Stimulated activated CD8-positive, alpha-beta memory T cell treated with anti-CD3 and anti-CD28 coated beads, Interleukin-4, amount 100 ng/mL, for 4 hours (primary cell): ENCODE measurements at places on chromosomes 11 and 22.

GRCh38 chr11:105466582-105467228, 143.2 kb upstream of the GRIA4 start:
- no peak for DNase-seq

DNA sequence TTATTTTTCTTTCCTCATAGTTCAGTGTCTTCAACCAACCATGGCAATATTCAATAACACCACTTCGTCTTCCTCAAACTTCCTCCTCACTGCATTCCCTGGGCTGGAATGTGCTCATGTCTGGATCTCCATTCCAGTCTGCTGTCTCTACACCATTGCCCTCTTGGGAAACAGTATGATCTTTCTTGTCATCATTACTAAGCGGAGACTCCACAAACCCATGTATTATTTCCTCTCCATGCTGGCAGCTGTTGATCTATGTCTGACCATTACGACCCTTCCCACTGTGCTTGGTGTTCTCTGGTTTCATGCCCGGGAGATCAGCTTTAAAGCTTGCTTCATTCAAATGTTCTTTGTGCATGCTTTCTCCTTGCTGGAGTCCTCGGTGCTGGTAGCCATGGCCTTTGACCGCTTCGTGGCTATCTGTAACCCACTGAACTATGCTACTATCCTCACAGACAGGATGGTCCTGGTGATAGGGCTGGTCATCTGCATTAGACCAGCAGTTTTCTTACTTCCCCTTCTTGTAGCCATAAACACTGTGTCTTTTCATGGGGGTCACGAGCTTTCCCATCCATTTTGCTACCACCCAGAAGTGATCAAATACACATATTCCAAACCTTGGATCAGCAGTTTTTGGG, at the start of gene OR51T1:
Gene OR51T1 (plus strand): TSS at position 41 of the 641 bp plus-strand sequence. CDS start 0 bp downstream, at position 41.
- no peak for DNase-seq

- no peak for DNase-seq
These were observed 430.9 kb downstream of the BRD1 start for GRCh38 chr22:49396817-49397216.

DNA sequence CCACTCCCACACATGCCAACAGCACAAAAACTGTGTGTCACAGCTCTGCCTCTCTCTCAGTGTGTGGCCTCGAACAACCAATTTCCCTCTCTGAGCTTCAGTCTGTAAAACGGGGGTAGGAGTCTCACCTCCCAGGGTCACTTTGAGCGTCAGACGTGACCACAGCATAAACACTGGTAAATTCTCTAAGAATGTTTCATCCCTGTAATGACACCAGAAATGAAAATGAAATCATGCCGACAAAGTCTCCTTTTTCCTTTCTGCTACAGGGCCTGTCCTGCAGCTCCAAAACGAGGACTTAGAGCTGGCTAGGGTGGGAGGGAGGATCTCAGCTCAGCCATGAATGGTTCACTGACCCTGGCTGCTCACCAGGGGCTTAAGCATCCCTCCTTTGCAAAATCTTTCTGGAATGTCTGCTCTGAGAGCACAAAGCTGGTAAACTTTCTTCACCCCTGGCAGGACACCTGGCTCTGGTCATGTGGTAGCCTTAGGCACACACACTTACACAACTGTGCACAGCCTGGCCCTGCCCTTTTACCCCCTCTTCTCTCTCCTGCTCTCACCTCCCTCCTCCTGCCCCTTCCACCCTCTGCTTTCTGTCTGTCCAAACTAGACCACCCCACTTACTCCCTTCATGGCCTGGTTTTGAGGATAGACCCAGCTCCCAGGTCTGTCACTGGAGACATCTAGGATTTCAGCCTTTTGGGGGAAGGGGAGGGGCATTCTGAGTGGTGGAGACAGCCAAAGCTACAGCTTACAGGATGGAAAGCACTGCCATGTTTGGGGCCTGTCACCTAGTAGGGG, 12.3 kb upstream of the TSKU start:
- no peak for DNase-seq

GRCh38 chr11:110338684-110339083, 42.3 kb upstream of the RDX start:
- no peak for DNase-seq

- DNase-seq, result no peak
These were observed 772 bp downstream of the SLC25A45 start for GRCh38 chr11:65381716-65382032.

DNA sequence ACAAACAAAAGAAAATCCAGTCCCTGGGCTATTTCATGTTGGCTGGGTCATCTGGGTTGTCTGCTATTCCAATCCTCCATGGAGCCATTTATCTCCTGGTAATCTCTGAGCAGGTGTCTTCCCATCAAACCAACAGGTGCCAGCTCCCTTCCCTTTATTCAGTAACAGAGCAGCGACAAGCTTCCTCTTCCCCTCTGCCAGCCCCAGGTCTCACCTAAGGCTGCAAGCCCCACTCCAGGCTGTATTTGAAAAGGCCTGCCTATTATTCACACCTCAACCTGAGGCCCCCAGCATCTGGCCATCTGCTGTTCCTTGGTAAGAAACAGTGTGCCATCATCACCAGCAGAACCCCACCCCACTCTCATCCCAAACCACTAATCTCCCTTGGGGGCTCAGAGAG, 436.2 kb downstream of the BUD13 start:
- DNase-seq, result no peak

GRCh38 chr22:25496396-25497064, 67.9 kb upstream of the GRK3 start:
- no peak for DNase-seq

- DNase-seq, result no peak
These were observed at the start of gene APOL4 for GRCh38 chr22:36201630-36202319. Gene APOL4 (minus strand): TSS chr22:36201809. CDS start chr22:36201734, 75 bp downstream.

DNA sequence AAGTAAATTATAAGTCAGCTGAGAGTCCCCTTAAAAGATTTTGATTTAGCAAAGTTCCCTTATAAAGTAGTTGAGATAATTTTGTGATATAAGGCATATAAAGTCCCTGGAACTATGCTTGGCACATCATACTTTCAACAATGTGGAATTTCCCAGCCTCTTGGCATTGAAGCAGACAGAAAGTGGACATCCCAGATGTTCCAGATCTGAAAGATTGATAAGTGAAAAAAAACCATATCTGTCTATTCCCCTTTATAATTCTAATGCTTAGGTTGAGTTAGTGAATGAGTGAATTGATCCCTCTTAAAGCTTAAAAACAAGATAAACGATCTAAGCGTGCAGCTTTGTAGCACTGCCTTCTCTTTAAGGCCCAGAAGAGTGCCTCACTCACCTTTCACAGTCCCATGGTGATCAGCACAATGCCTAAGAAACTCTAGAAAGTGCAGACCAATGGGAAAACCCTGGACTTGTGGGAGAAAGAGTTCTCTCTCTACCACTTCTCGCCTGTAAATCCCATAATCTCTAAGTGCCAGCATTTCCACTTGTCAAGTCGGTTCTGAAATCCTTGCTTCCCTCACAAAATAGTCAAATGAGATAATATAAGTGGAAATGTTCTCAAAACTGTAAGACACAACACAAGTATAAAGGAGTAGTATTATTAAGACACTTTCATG, 17.8 kb downstream of the FIBIN start:
- no peak for DNase-seq

DNA sequence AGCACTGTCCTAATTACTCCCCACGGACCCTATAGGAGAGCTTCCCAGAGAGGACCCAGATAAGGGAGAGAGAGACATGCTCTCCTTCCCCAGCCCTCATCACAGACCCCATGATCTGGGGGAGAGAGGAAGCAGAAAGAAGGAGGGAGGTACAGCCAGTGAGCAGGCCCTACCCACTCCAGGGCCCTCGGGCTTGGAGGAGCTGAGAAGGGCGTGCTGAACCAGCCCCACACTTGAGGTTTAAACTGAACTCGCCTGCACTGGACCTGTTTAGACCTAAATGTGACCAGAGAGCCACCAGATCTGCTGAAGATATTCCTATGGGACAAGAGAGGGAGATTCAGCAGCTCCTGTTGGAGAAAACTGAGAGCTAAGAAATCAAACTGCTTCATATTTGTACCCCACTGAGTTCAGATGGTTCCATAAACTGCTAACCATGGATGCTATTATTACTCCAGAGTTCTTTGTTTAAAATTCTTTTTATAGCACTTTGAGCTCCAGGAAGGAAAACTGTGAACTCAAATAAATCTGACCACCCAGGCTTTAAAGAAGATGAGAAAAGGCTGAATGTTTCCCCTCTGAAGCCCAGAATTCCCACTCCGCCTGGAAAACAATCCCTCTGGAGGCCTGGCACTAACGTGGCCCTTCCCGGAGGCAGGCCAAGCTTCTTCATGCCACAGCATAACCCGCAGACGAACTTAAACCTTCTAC, 67.2 kb downstream of the EFCAB6 start:
- DNase-seq, result no peak

GRCh38 chr11:73391665-73392064, 15.5 kb downstream of the RELT start:
- no peak for DNase-seq

- DNase-seq, result peak; percentile 87
These were observed at the start of gene IL17RA for GRCh38 chr22:17084554-17085276. Gene IL17RA (plus strand): TSS chr22:17085000. CDS start chr22:17085092, 92 bp downstream.

DNA sequence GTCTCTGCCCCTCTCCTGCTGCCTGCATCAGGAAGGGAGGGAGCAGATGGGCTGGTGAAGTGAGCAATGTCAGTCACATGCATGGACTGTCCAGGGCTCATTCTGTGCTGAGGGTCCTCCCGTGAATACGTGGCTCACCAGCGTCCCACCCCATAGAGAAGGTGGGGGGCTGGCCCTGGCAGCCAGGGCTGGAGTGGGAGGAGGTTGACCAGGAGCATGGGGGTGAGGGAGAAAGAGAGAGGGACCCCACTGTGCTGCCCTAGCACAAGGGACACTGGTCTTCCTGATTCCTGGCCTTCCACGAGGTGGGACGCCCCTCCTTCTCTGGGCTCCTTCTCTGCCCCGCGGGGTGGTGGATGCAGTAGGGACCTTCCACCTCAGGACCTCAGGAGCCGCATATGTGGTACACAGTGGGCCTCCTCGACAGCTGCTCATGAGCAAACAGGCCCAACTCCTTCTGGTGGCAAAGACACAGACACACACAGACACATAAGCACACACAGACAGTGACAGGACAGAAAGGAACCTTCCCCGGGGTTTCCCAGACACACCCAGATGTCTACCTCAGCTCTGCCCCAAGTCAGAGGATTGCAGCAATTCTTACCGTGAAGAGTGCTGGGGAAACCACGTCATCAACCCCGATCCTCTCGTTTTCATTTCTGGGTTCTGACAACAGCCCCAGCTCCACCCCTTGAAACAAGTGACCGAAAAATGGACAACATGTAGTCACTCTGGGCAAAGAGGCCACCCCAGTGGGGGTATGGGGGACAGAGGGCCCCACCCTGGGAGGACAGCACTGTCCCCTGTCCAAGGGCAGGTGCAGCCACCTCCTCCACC, 3.6 kb upstream of the APOBEC3A start:
- DNase-seq, result peak; percentile 21

GRCh38 chr11:103683576-103683975, 352.9 kb upstream of the DDI1 start:
- DNase-seq, result no peak

DNA sequence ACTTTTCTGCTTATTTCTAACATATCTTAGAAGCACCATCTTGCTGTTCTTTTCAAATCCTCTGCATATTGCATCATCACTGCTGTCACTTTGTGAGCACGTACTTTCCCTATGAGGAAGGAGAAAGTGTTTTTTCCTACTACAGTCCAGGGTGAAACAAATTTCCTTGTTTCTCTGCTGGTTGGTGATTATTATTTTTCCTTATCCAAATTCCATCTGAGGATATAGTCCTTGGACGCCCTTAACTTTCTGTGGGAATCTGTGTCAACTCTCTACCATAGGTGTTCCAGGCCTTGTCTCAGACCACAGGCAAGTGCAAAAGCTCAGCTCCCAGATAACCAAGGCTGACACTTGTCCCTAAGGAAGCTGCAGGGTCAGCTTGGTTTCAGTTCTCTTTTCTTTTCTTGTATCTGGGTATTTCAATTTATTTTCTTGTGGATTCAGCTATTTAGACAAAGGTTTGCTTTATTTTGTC, 29.4 kb upstream of the LYVE1 start:
- DNase-seq, result no peak

DNA sequence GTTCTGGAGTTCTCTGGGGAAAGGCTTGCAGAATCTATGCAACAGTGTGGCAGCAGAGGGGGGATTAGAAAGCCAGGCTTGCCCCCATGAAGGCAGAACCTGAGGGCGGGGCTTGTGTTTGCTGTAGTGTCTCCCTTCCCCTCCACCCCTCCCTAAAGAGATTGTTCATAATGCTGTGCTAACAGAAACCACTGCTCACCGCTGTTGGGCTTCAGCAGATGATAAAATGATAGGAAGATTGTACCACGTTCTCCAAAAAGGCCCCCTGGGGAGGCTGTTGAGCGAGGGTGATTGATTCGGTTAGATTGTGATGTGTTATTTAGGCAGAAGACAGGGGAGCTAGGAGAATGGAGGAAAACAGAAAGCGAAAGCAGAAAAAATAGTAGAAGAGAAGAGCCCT, 215.2 kb upstream of the NCAM1 start:
- DNase-seq, result no peak

DNA sequence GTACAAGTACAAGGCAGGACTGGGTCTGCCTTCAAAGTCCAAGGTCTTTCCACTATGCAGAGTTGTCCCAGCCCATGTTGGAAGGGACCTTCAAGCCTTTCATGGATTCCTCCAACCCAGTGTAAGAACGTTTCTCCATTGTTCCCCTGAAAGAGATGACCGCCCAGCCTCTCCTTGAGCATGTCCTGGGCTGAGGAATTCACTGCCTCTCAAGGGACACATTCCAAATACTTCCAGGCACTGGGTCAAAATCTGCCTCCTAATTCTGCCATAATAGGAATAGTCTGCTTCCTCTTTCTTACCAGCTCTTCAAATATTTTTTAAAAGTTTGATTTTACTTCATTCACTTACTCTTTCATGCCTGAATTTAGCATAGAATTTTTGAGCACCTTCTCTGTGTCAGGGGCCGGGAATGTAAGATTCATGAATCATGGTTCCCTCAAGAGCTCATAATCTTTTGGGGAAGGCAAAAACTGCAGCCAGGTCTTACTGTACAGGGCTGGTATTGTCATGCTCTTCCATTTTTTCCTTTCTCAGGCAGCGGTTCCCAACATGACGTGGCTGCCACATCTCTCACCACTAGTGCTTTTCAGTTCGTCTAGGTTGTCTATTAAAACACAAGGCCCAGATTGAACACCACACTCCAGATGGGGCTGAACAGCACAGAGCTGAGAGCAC, 143.3 kb upstream of the TBCEL start:
- DNase-seq, result no peak

GRCh38 chr22:42001121-42001520, 2.5 kb downstream of the WBP2NL start:
- no peak for DNase-seq

DNA sequence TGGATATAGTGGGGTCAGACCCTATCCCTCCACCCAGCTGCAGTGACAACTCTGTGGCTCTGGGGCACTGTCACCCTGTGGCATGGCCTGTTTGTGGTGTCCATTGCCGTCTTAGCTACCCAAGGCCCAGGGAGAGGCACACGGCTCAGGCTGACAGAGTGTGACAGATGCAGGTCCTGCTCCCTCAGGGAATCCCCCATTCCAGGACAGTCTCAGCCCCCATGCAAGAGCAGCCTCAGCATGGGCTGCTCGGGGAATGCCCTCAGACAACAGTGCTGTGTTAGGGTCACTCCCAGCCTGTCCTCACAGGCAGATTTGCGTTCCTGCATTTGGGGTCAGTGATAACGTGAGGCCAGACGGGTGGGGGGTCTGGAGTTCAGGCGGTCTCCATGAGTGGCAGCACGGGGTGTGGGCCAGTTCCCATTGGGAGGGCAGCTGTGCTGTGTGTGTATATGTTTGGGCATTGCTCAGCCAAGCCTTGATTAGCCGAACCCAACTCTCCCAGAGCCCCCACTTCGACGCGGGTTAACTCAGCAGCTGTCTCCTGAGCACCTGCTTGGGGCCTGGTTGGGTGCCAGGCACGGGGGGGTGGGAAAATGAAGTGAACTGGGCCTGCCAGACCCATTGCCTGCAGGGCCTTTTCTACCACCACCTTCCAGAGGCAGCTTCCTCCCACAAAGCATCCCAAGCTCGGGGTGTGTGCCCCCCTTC, 5.3 kb upstream of the KCNQ1OT1 start:
- no peak for DNase-seq
